NCI-H1417 (cell line): ENCODE measurements at places on chromosomes 4 and X.

- no peak for DNase-seq
Measured at GRCh38 chr4:46999566-46999965, 6.2 kb upstream of the GABRA4 start.

DNA sequence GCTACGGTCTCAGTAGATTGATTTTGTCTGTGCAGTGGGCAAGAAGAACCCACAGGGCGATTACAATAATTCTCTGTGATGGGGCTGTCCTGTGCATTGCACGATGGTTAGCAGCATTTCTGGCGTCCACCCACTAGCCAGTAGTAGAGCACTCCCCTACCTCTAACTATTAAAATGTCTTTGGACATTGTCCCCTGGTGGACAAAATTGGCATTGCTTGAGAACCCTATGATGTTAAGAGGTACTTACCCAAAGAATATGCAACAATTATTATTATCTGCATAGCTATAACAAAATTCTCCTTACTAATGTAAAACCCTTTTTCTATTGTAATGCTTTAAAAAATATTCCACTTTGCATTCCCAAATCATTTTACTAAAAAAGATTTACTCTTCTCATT is 109.5 kb upstream of the VCX3A start:
- DNase-seq = no peak

- no peak for DNase-seq
Measured at GRCh38 chr4:7210824-7211223, 18.5 kb downstream of the SORCS2 start.

DNA sequence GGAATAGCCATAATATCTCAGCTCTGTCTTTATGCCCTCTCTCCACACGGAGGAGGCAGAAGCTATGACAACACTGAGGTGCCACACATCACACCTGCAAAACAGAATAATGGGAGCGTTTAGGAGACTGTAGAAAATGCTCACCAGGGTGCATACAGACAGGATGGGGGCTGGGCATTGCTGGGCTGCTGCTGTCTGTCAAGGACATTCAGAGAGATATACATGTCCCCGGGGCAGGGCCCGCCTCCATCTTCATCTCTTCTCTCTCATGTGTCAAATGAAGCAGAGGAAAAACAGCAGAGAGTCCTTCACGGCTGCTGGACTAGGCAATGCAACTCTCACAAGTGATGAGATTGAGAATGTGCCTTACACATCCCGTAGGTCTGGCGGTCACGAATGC is 65.3 kb upstream of the DHRSX start:
- DNase-seq = peak; percentile 41

DNA sequence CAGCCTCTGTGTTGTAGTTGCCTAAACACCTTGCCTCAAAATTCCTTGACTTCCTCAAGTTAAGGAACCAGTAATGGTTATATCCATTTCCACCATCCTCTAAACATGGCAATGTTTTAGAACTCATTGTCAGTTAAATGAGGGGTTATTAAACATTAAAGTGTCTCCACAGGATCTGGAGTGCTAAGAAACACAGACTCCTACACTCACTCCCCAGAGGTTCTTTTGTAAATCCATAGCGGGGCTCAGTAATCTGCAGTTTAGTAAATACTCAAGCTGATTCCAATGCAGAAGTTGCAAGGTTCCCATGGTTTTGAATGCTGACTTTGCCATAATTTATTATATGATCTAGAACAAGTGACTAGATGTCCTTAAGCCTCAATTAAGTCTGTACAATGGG is 245.5 kb downstream of the GPAT3 start:
- DNase-seq = peak; percentile 7

- DNase-seq = no peak
Measured at GRCh38 chr4:75679876-75680575, 6.8 kb upstream of the G3BP2 start.

DNA sequence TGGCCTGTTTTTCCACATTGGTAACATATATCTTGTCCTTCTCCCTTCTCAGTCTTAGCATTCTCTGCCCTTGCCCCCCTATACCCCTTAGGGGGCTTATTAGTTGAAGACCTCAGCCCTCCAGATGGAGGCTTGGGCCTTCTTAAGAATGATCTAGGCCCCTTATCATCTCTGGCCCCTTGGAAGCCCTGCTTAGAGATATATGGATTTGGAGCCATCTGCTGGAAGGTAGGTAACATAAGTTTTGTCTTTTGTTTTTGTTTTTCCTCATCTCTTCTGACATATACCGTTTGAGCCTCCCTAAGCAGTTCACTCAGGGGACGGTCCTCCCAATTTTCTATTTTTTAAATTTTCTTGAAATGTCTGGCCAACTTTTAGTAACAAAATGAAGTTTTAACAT is 48.3 kb upstream of the NAP1L2 start:
- DNase-seq = no peak

DNA sequence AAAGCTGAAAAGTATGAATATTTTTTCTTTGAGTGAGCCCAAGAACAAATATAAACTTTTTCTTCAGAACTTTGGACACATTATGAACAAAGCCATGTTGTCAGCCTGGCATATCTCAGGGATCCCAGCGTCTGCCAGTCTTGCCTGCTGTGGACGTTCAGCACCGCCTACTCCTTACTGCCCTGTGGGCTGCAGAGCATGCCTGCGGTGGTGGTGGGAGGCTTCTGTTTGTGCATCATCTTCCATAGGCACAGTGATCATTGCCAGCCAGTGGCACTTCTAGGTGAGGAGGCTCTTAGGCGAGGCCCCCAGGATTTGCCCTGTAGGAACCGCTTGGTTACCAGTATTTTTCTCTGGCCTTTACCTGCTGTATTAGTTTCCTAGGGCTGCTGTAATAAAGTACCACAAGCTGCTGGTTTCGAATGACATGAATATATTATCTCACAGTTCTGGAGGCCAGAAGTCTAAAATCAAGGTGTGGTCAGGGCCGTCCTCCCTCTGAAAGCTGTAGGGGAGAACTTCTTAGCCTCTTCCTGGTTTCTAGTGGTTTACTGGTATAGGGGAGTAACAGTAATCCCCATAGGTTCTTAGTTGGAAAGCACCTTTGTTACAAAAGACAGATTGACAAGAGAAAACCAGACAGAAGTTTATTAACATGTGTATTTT is 15.4 kb downstream of the ANXA3 start:
- no peak for DNase-seq

DNA sequence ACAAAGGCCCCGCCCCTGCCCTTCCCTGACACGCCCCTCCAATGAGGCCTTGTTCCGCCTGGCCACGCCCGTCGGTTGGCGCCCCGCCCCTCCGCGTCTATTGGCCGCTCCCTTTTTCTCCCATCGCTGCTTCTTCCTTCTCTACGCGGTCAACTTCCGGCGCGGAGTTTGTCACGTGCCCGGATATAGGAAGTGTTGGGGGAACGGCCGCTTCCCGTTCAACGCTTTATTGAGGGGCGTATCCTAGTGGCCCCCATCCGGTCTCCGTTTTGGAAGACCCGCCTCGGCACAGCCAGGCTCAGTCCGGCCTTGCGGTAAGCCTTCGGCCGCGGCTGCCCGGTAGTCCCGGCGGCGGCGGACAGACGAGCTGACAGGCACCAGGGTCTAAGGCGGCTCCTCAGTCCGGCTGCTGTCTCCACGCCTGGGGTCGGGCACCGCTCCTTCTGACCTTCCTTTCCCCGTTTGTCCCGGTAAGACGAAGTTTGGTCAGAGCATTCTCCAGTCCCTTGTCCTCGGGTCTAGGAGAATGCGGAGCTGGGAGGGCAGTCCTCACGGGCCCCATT is at the start of gene EXOC1:
Gene EXOC1, plus strand, starts transcription at position 165 of the 563 bp plus-strand sequence. CDS start 4,676 bp downstream, outside the sequence.
- peak; percentile 99 for DNase-seq

DNA sequence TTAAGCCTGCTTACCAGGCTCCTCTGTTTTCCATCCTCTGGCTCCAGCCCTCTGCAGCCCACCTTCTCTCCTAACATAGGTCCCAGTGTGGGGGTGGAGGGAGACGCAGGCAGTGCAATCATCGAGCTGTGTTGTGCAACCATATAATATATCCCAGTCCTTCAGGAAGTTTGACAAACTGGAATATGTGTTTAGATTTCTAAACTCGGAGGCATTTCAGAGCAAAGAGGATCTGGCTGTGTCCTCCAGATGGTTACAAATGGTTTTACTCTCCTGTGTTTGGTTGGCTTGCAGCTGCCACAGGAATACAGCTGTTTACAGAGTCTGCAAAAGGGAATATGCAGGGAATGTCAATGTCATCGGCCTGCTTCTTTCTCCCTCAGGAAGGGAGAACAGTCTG is 195.3 kb upstream of the LNX1 start:
- DNase-seq = no peak

GRCh38 chrX:88366314-88366713 is 380.7 kb upstream of the CPXCR1 start:
- DNase-seq = no peak

GRCh38 chrX:49040376-49040955 is 2.7 kb downstream of the TFE3 start:
- no peak for DNase-seq

- DNase-seq = no peak
Measured at GRCh38 chr4:82123934-82124333, 249.9 kb downstream of the HNRNPD start.

DNA sequence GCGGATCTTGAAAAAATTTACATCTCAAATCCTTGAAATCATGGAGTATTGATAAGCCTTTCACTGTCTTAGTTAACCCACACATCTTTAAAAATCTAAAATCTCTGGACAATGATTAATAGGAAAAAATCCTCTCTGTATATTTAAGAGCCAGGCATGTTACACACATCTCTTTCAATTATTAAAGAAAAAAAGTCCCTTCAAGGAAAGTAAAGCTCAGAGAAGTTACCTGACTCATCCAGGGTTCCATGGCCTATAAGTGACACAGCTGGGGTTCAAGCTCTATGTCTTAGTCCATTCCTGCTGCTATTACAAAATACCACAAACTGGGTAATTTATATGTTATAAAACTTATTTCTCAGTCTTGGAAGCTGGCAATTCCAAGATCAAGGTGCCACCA is 14.2 kb upstream of the FGF16 start:
- DNase-seq = no peak

- DNase-seq = peak; percentile 70
Measured at GRCh38 chrX:143788265-143788664, 67.7 kb upstream of the SPANXN2 start.

- no peak for DNase-seq
Measured at GRCh38 chrX:15277604-15278003, 7.7 kb upstream of the ASB9 start.

- DNase-seq = no peak
Measured at GRCh38 chr4:384311-385010, 46.8 kb downstream of the ZNF141 start.

GRCh38 chrX:87664381-87664780 is 146.8 kb downstream of the KLHL4 start:
- DNase-seq = no peak

GRCh38 chr4:164700471-164700870 is 53.5 kb upstream of the SMIM31 start:
- DNase-seq = no peak

DNA sequence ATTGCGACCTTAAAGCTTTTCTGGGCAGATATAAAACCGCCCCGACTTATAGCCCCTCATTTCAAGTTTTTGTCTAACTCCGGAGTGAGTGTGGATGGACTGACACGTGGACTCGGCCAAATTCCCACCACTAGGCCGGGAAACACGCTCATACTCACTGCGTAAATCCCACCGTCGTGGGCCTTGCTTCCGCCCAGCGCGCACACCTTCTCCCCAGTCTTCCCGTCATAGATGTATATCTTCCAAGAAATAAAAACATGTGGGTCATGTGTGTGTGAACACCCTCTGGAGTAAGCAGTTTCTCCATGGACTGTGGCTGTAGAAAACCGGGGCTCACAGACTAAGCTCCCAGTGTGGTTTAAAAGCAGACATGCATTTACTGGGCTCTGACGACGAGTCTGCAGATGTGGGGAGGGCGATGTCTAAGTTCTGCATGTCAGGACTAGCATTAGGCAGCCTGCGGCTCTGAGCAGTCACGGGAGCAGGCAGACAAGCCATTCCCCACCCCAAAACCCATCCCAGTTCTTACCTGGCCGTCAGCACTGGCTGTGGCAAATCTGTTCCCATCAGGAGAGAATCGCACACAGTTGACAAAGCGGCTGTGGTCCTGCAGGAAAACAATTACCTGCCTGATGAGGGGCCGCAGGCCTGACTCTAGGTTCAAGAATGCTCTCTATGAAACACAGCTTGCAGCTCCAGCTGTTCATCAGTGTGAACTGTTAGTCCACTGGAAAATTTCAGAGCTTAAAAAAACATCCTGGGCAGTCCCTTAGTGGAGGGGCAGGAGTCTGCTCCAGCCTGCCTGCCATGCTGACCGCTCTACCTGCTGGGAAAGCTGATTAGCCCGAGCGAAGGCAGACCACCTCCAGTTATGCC is 28.2 kb downstream of the WDR1 start:
- no peak for DNase-seq

DNA sequence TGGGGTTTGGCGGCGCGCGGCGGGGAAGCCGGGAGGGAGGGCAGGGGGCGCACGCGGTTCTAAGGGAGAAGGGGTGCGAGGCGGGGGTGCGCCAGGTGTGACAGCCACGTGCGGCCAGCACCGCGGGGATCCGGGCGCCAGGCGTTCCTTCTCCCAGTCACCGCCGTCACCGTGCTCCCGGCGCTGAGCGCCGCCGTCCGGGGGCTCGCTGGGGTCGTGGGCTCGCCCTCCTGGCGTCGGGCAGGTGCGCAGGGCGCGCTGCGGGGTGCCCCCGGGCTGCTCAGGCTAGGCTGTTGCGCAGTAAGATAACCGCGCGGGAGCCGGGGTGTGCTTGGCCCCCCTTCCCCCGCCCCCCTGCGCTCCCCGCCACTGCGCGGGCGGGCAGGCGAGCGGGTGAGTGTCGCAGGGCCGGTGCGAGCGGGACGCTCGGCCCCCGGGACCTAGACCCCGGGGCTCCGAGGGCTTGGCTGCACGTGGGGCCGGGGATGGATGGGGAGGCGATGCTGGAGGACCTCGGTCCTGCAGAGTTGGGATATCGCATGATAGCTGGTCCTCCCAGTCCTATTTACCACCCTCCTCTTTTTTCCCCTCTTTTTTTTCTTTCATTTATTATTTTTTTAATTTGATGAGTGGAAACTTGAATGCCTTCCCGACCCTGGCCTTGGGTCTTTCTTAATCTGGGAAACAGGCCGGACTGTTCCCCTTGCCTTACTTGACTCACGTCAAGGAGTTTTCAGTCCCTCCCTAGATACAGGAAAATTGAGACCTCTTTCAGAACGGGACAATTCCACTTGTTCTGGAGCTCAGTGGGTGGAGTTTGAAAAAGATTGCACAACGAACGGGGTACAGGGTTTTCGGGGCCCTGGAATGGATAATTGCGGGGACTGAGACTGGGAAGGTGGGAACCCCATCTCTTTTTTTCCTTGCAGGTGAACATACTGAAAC is 797 bp downstream of the TXLNG start:
- DNase-seq = peak; percentile 94

DNA sequence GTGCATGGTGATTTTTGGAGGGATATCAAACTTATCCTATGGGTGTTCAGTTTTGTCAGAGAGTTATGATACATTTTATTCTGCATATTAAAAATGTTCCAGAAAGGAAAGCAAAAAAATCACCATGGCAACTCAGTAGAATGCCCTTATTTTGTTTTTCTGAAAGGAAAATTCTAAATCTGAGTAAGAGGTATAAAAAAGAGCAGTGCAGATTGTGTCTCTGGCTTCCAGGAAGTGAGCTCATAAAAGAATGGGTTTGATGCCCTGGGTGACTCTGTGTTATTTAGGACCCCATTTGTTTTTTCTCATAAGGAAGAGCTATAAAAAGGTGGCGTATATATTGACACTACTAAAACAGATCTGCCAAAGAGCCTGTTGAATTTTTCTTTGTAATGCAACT is 128.8 kb downstream of the UCHL1 start:
- DNase-seq = no peak
